Stimulated activated CD4-positive, alpha-beta T cell treated with anti-CD3 and anti-CD28 coated beads, Interleukin-4, amount 100 ng/mL, for 48 hours (primary cell): ENCODE measurements at places on chromosomes 4 and X.

- no peak for DNase-seq
These were observed 64.7 kb downstream of the LDB2 start for GRCh38 chr4:16833722-16834121.

- DNase-seq, result no peak
These were observed 52.6 kb upstream of the ARX start for GRCh38 chrX:25068340-25068739.

DNA sequence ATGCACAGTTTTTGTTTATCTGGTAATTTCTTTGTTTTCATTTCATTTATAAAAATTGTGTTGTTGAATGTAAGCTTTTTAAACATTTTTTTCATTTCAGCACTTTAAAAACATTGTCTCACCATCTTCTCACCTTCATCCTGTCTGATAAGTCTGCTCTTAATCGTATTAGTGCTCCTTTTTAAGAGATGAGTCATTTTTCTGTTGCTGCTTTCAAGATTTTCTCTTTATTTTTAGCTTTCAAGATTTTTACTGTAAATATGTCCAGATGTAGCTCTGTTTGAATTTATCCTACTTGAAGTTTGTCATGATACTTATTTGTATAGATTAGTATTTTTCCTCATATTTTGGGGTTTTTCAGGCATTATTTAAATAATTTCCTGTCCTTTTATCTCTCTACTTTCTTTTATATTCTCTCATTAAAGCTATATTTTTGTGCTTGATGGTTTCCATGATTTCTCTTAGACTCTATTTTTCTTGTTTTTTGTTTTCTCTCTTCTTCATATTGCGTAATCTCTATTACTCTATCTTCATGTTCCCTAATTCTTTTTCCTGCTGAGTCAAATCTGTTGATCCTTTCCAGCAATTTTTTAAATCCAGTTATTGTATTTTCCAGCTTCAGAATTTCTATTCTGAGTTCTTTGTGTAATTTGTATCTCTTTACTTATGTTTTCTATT lies 1400.4 kb upstream of the PCDH7 start:
- no peak for DNase-seq

GRCh38 chr4:138085736-138086305 lies 156.3 kb downstream of the SLC7A11 start:
- no peak for DNase-seq

DNA sequence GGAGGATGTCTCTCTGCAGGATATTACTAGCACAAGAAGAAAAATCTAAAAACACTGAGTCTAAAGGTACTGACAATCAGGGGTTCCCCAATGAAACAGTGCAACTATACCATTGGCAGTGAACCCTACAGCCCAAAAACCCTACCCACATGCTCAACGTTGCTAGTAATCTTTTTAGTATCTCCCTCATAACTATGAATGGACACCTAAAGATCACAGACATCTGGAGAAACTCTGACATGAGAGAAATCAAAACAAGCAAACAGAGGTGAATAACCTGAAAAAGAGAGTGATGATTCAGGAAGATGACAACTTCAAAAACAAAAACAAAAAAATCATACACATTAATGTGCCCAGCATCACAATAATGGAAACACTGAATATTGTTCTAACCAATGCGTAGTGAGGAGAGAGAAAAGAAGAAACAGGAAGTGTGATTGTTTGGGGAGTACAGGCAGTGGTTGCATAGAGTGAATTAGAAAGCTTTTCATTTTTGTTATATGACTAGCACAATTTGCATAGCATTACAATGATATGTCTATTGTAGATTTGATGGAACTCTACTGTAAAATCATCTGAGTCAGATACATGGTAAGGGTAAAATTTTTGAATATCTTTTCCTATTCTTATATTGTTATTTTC lies 78.9 kb upstream of the FMR1 start:
- DNase-seq, result no peak

DNA sequence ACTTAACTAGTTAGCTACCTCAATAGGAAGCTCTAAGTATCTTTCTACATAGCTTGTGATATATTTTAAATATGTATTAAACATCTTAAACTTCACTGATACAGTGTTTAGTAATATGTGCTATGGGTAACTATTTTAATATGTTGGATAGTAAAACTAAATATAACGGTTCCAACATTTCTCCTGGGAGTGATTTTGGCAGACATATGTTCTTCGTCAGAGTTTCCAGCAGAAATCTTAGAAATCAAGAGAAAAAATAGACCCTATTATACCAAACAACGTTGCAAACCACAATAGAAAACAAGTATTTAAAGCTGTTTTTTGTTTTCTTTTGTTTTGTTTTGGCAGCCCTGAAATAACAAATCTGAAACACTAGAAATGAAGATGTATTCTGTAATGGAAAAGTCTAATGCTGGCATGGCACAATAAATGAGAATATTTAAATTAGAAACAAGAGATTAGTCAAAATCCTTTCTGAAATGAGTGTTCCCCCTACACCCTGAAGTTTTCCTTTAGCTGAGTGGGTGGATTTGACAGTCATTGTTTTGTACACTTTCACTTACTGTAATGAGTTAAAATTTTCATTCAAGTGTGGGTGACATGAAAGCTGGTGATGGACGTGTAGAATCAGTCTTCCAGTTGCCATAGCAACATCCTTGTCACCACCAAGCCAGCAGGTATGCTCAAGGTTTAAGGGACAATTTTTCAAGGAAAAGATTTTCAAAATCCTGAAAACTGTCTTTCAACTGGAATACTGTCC lies 233.5 kb downstream of the SCFD2 start:
- DNase-seq, result peak; percentile 23

GRCh38 chrX:40877887-40878286 lies 142.5 kb upstream of the MED14 start:
- no peak for DNase-seq

- no peak for DNase-seq
These were observed 1297.7 kb downstream of the C4orf33 start for GRCh38 chr4:130393642-130394041.

GRCh38 chr4:165308166-165308565 lies 19.3 kb upstream of the MSMO1 start:
- no peak for DNase-seq

DNA sequence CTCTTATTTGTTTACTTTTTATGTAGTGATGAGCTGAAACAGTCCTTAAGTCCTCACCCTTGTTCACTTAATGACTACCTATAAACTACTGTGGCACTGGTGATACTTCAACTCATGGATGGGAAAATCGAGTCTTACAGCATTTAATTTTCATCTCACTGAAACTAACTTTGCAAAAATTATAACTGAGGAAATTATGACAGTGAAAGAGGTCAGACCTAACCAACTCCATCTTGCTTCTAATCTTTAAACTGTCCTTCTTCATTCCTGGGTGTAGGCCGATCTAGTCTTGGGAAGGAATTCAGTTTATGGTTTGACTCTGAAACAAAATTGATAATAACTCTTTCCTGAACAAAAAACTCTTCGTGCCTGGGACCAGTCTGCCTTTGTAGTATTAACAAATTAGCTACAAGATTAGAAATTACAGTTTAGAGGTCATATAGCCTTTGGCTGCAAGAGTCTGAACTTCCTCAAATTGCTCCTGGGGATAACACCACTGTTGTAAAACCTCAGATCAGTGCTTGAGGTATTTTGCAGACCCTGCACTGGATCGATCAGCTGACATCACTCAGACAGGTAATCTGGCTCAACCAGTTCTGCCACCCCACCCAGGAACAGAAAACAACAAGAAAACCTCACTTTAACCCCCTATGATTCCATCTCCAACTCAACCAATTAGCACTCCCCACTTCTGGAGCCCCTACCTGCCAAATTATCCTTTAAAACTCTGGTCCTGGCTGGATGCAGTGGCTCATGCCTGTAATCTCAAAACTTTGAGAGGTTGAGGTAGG lies 995.7 kb upstream of the PRKX start:
- no peak for DNase-seq

DNA sequence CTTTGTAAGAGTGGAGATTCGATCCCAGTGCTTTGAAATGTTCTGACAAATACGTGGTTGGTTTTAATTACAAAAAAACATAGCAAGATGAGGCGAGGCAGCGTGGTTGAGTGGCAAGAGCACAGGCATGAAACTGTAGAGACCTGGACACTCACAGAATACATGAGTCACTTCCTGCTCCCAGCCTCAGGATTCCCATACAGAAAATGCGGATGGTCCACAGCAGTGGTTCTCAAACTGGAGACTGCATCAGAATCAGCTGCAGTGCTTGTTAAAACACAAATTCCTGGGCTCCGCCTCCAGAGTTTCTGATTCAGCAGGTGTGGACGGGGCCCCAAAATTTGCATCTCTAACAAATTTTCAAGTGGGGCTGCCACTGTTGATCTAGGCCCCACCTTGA lies 10.1 kb downstream of the OTOP1 start:
- DNase-seq, result no peak

GRCh38 chrX:40933706-40934425 lies 151.4 kb upstream of the USP9X start:
- DNase-seq, result no peak

DNA sequence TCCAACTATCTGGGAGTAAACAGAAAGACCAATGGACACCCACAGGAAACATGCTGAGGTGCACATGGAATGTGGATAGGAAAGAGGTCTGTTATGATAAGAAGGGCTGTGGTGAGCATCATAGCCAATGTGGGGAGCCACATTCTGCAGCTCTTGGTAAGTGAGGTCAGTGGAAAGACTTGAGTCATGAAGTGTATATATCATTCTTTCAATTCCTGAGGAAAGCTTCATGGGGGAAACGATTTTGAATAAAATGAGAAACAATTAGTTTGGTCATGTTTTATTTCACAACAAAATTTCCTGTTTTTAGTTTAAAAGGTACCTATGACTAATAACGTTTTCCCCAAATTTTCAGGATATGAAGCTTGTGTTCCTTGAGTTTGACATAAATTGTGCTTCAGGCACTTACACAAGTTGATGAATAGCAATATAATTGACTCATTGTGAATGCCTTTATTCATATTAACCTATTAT lies 41.4 kb upstream of the RASSF6 start:
- no peak for DNase-seq

GRCh38 chrX:85828771-85829170 lies 218.6 kb downstream of the CHM start:
- no peak for DNase-seq

- DNase-seq, result no peak
These were observed 16.9 kb upstream of the XPNPEP2 start for GRCh38 chrX:129721870-129722269.

- no peak for DNase-seq
These were observed 188.7 kb downstream of the GBA3 start for GRCh38 chr4:22881411-22881810.

DNA sequence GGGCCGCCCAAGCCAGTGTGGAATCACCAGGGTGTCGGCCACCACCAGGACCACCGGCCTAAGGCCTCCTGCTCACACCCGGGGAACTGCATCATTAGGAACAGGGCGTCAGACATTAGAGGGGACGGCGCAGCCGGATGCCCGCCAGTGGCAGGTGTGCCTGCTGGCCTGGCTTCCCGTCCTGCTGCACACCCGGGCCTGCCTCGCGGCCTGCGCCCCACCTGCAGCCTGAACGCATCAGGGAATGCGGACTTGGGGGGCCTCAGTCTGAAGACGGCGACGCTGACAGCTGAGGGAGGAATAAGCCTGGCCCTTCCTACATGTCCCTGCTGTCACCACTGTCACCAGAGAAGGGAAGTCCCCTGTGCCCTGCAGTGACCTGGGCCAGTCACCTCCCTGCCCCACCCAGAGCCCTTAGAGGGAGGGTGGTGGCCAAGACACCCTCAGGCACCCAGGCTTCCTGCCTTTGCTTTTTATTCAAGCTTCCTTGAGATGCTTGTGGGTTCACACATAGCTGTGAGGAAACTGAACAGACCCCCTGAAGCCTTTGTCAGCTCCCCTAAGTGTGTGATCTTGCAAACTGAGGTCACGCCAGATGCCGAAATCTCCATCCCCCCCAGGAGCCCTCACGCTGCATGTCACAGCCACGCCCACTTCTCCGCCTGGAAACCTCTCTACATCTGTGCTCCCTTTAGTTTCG lies 3.2 kb downstream of the DGKQ start:
- DNase-seq, result no peak

DNA sequence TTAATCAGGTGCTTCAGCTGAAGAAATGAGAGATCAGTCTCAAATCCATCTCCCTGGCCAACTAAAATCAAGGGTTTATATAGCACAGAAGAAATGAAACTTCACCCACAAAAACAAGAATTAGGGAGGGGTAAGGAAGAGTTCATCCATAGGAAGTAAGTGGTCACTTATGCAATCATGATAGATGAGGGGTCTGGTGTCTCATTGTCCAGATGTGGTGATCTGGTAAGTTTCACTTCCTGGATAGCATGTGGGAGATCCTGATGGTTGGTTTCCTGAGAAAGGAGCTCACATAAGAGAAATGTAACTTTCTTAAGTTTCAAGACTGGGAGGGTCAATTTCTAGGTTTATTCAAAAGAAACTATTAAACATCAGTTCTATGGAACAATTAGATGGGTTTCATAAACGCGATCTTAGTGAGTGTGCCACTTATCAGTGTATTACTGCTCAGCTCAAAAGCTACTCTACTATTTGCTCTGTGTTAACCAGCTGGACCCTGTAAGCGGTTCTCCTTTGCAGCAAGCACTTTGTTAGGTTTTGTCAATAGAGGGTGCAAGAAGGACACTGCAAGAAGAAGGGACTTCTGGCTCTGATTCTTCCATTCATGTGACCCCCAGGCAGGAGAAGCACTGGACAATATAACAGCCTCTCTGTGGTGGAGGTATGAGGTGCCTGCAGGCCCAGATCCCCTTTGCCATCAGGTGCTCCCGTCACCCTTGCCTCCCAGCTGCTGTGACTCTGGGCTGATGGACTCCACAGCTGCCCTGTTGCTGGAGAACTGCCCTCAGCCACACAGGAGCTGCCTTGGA lies 35.4 kb upstream of the HPSE start:
- DNase-seq, result no peak

GRCh38 chr4:143140696-143141095 lies 44.0 kb upstream of the USP38 start:
- DNase-seq, result no peak
